ENCODE measurements at places on chromosomes 16 and 17.
A peak's percentile ranks its signal among the peaks of the same experiment; 100 is the strongest.

DNA sequence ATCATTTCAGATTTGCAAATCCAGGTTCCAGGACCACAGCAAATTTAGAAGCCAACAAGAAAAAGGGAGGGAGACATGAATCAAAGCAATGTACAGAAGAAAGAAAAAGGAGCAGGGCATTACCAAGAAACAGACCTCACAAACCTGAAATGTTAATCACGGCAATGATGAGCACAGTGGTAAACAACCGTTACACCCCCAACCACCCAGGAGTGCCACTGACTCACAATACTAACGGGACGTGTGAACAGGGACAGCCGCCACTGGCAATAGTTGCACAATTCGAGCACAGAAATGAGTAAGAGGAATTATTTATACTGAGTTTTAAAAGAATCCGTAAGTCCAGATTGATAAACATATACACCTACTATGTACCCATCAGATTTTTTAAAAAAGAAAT lies 13.8 kb downstream of the USP22 start:
- no peak for DNase-seq

DNA sequence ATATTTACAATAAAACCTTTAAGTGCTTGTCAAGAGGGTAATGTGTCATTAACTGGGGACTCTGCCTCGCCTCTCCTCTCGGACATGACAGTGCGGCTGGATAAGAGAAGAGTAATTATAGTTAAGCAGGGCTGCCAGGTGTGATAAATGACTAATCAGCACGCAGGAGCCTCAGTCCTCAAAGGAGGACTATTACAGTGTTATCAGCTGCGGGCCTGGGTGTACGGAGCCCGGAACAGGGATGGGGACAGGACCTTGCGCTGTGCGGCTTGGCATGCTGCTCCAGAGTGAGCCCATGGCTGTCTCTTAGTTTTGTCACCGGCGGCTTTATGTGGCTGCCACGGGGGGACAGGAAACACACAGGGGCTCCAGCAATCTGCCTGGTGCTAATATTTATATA lies 607.2 kb downstream of the MAF start:
- DNase-seq, result no peak

GRCh38 chr17:40550608-40551007 lies 14.7 kb downstream of the CCR7 start:
- DNase-seq, result no peak

DNA sequence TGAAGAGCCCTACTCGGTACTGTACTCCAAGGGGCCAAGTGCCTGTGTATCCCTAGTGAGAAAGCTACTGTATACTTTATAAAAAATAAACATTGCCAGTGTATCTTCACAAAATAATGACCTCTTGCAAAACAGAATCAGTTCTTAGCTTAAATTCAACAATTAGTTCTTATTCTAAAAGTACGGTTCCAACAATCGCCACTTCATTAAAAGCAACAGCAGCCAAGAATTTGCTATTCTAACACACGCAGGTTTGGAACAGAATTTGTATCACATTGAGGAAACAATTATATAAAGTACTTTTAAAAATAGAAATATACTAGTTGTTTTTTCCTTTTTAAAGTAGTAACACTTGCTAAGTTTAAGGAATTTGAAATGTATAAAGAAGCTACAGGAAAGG lies 48.5 kb downstream of the CEP95 start:
- DNase-seq, result no peak

GRCh38 chr16:50972876-50973275 lies 178.2 kb downstream of the SALL1 start:
- DNase-seq, result no peak

DNA sequence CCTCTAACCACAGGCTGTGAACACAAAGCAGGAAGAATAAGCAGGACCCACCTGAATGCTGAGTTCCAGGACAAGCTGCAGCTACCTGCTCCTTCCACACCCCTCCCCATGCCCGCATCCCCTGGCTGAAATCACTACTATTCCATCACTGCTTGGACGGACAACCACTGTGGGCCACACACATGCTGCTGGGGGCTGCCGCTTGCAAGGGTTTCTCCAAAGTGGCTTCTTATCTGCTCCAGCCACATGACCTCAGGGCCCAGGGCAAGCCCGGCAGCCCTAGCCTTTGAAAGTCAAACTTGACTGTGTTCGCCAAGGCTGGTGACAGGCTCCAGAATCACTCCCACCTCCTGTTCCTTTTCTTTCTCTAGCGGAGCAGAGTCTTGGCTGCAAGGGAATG lies 18.4 kb downstream of the FA2H start:
- no peak for DNase-seq

GRCh38 chr16:75947626-75948239 lies 221.4 kb upstream of the CPHXL start:
- DNase-seq, result no peak

- peak; percentile 62 for DNase-seq
Measured at GRCh38 chr17:35242158-35242804, 591 bp upstream of the SLFN5 start.

DNA sequence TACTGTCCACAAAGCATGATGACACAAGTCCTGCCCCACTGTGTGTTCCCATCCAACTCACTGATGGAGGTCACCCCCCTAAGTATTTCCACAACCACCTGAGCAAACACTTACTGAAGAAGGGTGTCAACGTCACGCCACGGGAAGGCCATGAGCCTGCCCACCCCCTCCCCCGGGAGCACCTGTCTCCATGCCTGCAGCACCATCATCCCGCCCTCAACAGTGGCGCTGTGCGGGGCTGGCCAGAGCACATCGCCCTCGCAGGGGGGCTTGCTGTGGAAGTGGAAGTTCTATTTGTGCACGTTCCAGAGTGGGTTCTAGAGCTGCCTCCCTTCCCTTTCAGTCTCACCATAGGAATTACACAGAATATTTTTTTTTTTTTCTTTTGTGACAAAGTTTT lies 4.3 kb upstream of the MBTPS1 start:
- no peak for DNase-seq

GRCh38 chr17:64709481-64709880 lies 47.4 kb upstream of the SMURF2 start:
- no peak for DNase-seq

GRCh38 chr17:17853811-17854447 lies 17.1 kb upstream of the SREBF1 start:
- no peak for DNase-seq

DNA sequence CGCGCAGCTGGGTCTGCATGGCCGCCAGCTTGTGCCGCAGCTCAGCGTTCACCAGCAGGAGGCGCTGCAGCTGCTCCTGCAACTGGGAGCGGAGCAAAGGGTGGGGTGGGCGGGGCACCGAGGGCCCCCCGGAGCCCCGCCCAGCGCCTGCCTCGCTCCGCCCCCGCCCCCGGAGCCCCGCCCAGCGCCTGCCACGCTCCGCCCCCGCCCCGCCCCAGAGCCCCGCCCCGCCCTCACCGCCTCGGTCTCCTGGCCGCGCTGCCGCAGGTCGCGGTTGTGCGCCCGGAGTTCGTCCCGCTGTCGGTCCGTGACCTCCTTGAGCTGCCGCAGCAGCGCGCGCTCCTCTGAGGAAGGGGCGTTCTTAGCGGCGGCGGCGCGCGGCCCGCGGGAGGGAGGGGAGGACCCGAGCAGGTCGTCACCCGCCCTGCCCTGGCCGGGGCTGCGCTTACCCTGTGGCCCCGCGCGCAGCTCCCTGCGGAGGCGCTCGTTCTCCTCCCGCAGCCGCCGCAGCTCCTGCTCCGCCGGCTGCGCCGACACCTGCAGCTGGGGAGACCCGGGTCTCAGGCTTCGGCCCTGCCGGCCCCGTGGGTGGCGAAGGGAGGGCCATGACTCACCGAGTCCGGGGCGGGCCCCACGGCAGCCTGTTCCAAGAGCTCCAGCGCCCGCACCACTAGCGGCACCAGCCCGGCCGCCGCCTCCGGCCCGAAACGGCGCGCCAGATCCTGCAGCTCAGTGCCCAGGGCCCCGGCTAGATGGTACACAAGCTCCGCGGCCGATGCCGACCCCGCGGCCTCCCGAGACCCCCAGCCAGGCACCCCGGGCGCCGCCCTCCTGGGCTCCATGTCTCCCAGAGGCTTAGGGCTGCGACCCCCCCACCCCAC lies 463 bp downstream of the RILP start:
- DNase-seq, result peak; percentile 89

DNA sequence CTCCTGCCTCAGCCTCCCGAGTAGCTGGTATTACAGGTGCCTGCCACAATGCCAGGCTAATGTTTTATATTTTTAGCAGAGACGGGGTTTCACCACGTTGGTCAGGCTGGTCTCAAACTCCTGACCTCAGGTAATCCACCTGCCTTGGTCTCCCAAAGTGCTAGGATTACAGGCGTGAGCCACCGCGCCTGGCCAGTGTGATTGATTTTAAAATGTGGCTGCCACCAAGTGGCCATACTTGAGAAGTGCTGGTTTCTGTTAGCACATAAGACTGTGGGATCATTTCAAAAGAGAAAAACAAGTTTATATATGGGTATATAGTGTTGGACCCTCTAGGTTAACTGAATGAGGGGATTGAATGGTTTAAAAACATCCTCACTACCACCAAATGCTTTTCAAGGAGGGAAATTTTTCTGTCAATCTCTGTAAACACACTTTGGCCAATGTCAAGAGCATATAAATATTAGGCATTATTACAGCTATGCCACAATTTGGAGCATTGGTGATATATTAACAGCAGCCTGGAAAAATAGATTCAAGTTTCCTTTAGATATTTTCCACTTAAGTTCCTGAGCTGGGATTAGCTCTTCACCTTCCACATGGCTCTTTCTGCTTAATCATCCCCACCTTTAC lies 13.5 kb upstream of the DHRS13 start:
- no peak for DNase-seq

- DNase-seq, result no peak
Measured at GRCh38 chr16:86243123-86243473, 267.2 kb upstream of the FOXF1 start.

DNA sequence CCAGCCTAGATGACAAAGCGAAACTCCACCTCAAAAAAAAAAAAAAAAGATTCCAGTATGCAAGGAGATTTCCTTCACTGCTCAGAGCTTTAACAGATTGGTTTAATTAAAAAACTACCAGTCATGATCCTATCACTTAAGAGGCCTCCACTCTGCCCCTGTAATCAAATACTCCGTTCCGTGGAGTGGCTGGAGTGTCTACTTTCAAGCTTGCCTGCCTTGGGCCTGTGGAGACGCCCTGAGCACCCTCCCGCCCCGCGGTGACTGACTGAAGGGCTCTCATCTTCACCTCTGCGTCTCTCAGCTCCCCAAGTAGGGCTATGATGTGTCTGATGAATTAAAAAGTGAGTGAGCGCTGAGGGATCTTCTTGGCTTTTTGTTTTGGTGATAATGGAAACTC lies 25.3 kb upstream of the TRPV3 start:
- DNase-seq, result no peak

DNA sequence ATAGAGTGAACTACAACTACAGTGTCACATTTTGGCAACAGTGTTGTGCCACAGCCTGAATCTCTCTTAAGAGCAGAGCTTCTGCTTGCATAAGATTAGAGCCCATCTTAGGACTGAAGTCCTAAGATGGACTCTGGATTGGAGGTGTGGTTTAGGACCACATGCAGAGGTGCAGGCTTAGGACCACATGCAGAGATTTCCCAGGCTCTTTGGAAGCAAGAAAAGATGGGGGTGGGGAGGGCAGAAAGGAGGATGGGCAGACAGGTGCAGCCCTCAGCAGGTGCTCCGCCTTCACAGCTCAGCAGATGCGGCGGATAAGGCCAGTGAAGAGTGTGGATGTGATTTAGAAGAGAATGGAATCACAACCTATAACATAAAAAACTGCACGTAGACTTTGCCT lies 128.7 kb downstream of the TANGO6 start:
- DNase-seq, result no peak

- no peak for DNase-seq
Measured at GRCh38 chr17:8583954-8584353, 46.6 kb downstream of the MYH10 start.

- DNase-seq, result no peak
Measured at GRCh38 chr16:48365025-48365600, 20.1 kb downstream of the SIAH1 start.

DNA sequence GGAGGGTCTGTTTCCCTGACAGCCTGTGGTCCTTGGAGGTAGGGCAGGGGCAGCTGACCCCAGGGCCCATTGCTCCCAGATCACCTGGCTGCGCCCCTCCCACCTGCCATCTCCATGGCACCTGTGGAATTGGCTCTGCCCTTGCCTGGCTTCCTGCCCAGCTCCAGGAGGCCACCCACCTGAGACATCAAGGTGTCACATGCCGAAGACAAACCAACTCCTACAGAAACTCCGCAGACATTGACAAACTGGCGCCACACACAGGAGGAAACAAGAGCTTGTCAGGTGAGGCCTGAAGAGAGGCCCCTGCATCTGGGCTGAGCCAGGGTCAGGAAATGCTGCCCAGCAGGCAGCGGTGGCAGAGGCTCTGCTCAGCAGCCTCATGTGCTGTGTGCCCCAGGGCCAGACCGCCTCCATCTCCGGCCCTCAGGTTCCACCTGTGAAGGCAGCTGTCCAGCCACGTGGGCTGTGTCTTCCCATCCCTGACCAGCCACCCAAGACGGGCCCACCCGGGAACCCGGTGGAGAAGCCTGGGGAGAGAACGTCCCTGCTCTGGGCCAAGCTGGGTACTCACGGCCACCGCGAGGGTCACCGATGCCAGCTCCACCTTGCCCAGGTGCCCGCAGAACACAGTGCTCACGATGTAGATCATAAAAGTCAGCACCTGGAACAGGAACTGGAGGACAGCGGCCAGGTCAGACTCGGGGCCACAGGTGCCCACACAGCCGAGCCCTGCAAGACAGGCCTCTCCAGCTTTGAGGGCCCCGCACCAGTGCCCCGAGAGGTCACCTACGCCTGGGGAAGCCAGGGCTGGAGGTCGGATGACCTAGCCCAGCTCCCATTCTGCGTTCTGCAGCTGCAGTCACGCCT lies 1.6 kb downstream of the SLC47A2 start:
- DNase-seq, result no peak

GRCh38 chr17:4397840-4398239 lies 31.4 kb upstream of the UBE2G1 start:
- DNase-seq, result no peak

DNA sequence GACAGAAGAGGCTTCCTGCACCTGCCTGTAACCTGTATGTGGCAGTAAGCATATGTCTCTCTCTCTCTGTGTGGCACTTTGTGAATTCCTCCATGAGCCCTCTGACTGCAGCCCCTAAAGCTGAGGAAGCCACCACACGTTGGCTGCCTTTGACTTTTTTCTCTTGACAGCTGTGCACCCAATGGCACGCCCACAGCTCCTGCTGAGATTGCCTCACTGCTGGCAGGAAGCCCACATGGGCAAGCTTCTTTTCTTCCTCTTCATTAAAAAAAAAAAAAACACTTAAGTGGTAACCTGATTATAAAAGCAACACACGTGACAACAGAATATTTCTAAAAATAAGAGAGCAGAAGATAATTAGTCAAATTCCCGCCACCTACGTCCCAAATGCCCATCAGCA lies 34.0 kb upstream of the PIRT start:
- DNase-seq, result no peak
